B cell (primary cell): ENCODE measurements at places on chromosomes 16 and 17. TPM values are rescaled to one million over a fixed set of nuclear protein-coding genes. Genes with fewer than 3 reads are reported as not detected.

DNA sequence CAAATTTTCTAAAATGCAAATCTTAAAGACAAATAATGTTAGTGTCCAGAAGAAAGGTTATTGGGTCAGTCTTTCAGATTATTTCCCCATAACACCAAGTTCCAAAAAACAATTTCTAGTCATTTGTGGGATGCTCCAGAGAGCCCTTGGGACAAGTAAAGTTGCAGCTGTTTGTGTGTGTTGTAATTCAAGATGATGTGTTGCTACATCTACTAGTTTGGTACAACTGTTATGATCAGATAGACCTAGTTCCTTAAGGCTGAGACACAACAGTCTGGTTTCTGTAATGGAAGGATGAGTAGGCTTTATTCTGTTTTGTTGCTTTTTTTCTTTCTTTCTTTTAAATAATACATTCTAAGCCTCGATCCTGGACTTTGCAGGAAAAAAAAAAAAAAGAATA, 41.9 kb downstream of the PIGL start:
- no peak for DNase-seq

DNA sequence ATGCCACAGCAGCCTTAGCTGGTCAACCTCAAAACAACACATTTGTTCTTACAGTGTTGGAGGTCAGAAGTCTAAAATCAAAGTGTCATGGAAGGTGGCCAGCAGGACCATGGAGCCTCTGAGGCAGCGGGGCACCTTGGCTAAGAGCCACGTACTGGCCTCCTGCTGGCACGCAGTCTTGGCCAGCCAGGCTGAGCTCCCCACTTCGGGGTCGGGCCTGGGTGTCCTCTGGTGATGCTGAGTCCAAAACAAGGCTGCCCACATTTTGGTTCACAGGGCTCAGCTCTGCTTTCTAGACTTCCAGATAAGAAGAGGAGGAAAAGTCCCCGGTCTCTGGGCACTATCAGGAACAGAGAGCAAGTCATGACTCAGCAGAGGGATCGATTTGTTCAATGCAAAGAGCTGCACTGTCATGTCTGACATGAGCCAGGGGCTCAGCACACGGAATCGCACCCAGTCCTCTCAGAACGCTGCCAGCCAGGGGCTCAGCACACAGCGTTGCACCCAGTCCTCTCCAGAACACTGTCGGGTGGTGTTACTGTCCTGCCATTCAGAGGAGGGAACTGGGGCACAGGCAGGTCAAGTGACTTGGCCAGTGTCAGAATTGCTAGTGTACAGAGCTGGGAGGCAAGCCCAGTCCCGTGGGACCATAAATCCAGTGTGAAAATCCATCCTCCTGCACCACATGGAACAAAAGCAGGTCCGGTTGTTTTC, 2.5 kb downstream of the LGALS9 start:
- DNase-seq, result no peak

DNA sequence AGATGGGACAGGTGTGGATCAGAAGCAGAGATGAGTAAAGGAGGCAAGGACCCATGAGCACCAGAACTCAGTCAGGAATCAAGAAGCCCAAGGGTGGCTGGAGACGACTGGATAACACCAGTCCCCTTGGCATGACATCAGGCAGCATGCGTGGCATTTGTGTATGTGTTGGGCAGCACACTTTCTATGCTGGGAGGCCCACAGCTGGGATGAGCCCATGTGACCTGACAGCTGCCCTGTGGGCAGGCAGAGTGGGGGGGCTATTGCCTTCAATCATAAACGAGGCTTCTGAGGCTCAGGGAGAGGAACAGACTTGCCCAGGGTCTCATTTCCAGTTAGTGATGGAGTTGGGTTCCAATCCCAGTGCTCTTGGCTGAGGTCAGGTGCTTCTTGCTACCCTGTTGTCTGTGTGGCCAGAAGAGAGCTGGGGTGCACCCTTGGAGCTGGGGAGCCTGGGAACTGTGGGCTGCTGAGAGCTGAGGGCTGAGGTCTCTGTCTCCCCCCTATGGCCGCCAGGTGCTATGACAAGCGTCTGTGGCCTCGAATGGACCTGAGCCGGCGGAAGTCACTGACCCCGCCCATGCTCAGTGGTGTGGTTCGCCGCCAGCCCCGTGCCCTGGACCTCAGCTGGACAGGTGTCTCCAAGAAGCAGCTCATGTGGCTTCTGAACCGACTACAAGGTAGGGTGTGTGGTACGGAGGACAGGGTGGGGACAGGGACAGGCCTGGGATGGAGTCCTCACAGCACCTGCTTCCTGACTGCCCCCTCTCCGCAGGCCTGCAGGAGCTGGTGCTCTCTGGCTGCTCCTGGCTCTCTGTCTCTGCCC, 7.1 kb upstream of the ORAI3 start:
- peak; percentile 82 for DNase-seq

DNA sequence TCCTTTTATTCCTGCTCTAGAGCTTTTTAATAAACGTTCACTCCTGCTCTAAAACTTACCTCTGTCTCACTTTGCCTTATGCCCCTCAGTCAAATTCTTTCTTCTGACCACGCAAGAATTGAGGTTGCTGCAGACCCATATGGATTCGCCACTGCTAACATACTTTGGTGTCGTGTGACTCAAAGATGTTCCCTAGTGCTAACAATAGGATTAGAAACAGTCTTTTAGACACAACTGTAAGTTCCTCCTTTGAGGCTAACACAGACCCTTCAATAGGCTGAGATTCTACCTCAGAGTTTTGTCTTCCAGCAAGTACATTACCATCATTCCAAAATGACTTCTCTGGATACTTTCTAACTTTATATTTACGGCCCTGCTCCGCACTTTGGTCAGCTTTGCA, 149.5 kb upstream of the COX10 start:
- no peak for DNase-seq

DNA sequence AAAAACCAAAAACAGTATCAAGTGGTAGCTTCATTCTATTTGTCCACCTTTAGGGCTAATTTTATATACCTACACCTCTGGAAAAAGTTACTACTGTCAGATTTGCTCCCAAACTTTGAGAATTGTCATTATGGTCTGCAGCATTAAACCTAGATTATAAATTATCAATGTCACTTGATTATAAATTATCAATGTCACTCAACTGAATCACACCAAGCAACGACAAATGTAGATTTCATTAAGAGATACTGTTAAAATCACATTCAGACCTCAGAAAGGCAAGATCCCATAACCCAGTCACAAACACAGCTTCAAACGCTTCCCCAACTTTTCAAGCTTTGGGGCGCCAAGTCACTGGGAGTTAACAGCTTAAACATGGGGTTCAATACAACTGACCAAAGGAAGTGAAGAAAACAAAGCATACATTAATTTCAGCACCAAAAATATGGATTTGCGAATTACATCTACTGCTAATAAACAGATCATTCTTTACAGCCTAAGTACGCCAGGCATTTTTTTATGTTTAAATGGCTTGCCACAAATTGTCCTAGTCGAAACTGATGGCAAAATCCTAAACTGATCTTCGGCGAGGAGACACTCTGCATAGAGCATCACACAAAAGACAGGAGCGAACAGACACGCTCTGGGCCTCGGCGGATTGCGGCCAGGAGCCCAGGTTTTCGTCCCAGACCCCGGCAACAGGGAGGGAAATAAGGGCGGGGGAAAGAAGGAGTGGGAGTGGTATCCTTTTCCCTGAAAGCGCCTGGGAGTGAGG, 981 bp downstream of the GLG1 start:
- DNase-seq, result no peak

DNA sequence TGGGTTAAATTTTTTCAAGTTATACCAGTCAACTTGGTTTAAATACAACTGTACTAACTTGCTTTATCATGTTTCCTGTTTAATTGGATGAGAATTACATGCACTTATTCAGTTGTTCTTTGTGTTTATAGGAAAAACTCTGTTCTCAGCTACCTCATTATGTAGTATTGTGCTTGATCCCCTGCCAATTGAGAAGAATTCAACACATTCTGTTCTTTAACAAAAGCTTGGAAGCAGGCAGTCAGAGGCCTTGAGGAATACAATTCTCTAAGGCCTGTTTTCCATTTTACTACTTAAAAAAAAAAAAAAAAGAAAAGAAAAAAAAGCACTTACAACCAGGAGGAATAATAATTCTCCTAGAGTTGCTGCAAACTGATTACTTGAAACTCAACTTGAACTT, 60.6 kb upstream of the CMIP start:
- DNase-seq, result no peak

GRCh38 chr17:16915752-16916556, 56.0 kb downstream of the TNFRSF13B start:
- DNase-seq, result peak; percentile 61

GRCh38 chr16:30096105-30096861, at the start of gene YPEL3:
Gene YPEL3 (minus strand): TSS chr16:30096213. CDS start chr16:30095482, 731 bp downstream.
- DNase-seq, result peak; percentile 91

- DNase-seq, result no peak
Observed at GRCh38 chr17:55564081-55564480, 52.8 kb upstream of the SMIM36 start.

GRCh38 chr17:40551091-40551878, 14.0 kb downstream of the CCR7 start:
- peak; percentile 53 for DNase-seq

DNA sequence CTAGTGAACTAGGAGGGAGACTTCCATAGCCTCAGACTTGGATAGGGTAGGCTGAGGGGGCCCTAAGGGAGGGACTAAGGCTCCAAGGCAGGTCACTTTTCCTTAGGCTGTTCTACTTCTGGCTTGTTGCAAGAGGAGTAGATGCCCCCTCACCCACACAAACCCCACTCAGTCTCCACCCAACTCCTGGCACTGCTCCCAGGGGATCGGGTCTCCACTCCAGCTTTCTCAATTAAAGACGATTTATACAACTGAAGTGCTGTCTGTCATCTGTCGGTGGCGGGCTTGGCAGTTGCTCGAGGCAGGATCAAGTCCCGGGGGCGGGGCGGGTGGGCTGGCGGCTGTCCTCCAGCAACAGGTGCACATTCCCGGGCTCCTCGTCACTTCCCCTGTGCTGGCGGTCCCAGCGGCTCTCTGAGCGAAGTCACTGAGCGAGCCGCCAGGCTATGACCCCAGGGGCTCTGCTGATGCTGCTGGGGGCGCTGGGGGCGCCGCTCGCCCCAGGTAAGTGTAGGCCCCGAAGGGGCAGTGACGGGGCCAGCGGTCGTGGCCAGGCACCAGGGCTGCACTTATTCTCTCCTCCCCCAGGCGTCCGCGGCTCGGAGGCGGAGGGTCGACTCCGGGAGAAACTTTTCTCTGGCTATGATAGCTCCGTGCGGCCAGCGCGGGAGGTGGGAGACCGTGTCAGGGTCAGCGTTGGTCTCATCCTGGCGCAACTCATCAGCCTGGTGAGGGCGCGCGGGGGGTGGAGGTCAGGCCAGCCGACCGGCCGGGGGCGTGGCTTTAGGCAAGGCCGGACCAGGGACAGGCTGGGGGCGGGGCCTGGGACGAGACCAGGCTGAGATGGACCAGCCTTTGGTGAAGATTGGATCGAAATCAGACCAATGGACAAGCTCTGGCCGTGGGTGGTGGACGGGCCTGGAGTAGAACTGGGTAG, at the start of gene CHRNB1:
Gene CHRNB1 (plus strand): TSS at position 380 of the 937 bp plus-strand sequence. CDS start 67 bp downstream, at position 447.
- DNase-seq, result peak; percentile 58

DNA sequence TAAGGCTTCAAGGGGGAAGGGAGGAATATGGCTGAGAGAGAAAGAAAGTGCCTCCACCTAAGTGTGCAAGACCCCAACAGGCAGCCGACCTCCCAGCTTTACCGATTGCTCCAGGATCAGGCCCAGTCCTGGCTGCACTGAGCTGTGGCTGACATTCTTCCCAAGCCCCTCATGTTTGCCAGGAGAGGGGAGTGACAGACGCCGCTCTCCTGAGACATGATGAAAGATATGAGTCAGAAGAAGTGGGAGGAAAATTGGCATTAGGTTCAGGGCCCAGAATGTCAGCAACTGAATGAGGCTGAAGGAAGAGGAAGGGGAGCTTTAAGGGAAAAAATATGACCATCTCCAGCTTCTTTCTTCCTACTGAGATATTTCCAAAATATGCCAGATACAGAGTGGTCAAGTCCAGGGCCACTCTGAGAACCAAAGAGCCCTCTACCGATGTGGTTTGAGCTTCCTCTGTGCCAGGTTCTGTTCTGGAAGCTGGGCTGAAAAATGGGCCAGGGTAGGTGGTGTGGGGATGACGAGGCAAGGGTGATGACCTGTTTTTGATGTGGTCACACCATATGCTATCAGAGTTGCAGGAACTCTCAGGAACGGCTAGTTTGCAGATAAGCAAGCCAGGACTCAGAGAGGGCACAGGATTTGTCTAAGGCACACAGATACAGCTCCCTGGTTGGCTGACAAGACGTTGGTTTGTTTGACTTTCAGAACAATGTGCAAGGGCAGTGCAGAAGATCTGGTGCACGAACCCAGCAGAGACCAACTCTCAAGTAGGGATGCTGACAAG, 176.7 kb downstream of the SOX9 start:
- no peak for DNase-seq

DNA sequence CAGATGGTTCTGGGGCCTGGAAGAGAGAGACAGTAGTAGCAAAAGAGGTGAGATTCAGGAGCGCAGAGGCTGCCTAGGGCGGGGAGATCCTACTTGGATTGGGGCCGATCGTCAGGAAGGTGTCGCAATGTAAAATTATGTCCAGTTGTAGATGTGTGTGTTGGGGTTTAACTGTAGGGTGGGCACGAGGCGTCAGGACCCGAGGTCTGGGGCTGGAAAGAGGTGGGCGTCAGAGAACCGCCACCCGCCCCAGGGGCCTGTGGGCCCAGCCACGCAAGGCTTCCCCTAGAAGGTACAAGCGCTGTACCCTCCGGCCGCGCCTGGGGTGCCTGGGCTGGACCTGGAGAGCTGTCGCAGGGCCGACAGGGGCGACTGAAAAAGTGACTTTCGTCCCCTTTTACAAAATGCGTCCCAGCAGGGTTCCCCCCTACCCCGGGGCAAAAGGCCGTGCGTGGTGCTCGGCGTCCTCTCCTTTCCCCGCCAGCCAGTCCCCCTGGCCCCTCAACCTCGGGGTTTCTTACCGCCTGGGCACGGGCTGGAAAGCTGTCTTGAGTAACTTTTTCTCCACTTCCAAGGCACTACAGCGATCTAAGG, 2.8 kb downstream of the IRX3 start:
- no peak for DNase-seq

GRCh38 chr17:1882836-1883235, 53.0 kb downstream of the RPA1 start:
- peak; percentile 55 for DNase-seq

GRCh38 chr17:74296548-74296936, 22.5 kb downstream of the DNAI2 start:
- DNase-seq, result no peak

GRCh38 chr17:31295489-31295871, 1.6 kb downstream of the OMG start:
- DNase-seq, result no peak

DNA sequence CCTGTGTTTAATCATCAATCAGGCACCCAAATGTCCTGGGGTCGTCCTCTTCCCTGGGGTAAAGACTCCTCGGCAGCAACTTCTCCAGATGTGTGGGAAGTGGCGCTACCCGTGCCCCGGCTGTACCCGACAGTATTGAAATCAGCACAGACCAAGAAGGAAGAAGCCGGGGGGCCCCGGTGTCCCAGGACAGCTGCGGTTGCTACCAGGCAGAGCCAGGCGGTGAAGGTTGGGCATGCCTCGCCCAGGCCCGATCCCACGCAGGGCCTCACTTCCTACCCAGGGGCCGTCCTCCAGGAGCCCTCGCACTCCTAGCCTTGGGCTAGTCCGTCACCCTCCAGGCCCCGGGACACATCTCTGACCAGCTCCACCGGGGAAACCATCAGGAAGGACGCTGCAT, 9.0 kb upstream of the CCDC154 start:
- DNase-seq, result no peak

Gene HASPIN
- 2.4 and 3.1 TPM in 2 replicates for total RNA-seq

Gene KIF2B
- total RNA-seq, result not detected in 2 replicates

Gene TBC1D3E
- 5.0 and 6.1 TPM in 2 replicates for total RNA-seq

Gene ADAM11
- total RNA-seq, result 0.34 and 0.39 TPM in 2 replicates

Gene RAC3
- total RNA-seq, result 0.41 and 0.62 TPM in 2 replicates
